Uterine smooth muscle cell (primary cell): ENCODE measurements at places on chromosomes 13 and 19. TPM values are rescaled to one million over a fixed set of nuclear protein-coding genes. Genes with fewer than 3 reads are reported as not detected.

CGB5 gene
- total RNA-seq: not detected in 2 replicates

SH2D3A gene
- total RNA-seq: not detected in 2 replicates

ASPDH gene
- total RNA-seq: not detected in 2 replicates

AXL gene
- total RNA-seq: 251 and 278 TPM in 2 replicates

ZNF234 gene
- total RNA-seq: 12.3 and 14.6 TPM in 2 replicates

ONECUT3 gene
- not detected in 2 replicates for total RNA-seq
